CD8-positive, alpha-beta memory T cell (primary cell): ENCODE measurements at places on chromosomes 5 and 9. TPM values are rescaled to one million over a fixed set of nuclear protein-coding genes. Genes with fewer than 3 reads are reported as not detected.

GRCh38 chr9:131404581-131404980 is 10.7 kb downstream of the PRRC2B start:
- DNase-seq, result no peak
- no peaks in the 10 kb centered on the region for H3K36me3 ChIP-seq
- H3K27ac ChIP-seq, result no peak overlapping the region
- peaks cover 93% of the 10 kb centered on the region for H3K4me1 ChIP-seq
- H3K4me3 ChIP-seq, result peak overlapping the region; percentile 33

MINAR2 gene
- not detected for polyA plus RNA-seq

MAMDC2 gene
- polyA plus RNA-seq, result 0.10 TPM

CD180 gene
- polyA plus RNA-seq, result not detected

- peaks cover 4% of the 10 kb centered on the region for H3K27me3 ChIP-seq
- no peaks in the 10 kb centered on the region for H3K4me1 ChIP-seq
These were observed 90.2 kb upstream of the SLC24A2 start for GRCh38 chr9:19879062-19879461.

DNA sequence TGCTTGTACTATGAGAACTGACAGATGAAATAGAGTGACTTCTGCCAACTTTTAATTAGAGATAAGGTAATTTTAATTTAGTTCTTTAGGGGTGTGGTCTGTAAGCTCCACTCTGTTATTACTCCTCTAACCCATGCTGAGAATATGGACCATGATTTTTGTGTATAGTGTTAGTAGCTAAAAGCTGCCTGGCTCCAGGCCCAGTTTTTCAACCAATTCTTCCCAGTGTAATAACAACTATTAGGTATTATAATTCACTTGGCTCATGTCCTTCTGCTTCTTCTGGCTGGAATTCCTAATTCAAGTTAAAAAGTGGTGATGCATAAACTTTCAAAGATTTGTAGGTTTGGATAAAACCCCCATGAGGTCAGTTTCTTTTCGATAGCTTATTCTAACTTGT is 216.3 kb downstream of the ISL1 start:
- H3K27me3 ChIP-seq, result no peaks in the 10 kb centered on the region
- DNase-seq, result no peak
- no peaks in the 10 kb centered on the region for H3K36me3 ChIP-seq
- H3K27ac ChIP-seq, result no peak overlapping the region

ENDOG gene
- polyA plus RNA-seq, result 29.6 TPM

DNA sequence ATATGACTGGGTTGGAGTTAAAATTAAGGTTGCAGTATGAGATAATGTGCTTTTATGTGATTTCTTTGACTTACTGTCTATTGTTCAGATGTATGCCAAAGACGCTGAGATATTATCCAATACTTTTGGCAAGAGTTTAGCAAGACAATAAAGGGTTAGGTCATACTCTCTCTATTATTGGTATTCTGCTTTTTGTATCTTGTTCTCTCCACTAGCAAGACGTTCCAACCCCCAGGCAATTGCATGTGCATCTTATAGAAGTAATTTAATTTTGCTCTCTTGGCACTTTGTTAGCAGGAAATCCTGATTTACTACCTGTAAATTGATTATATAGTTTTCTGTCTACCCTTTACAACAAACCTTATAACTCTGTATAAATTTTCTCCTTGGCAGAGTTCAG is 1093.6 kb downstream of the CDH9 start:
- no peaks in the 10 kb centered on the region for H3K36me3 ChIP-seq
- no peaks in the 10 kb centered on the region for H3K4me1 ChIP-seq
- H3K27ac ChIP-seq, result no peak overlapping the region
- H3K4me3 ChIP-seq, result no peak overlapping the region

DNA sequence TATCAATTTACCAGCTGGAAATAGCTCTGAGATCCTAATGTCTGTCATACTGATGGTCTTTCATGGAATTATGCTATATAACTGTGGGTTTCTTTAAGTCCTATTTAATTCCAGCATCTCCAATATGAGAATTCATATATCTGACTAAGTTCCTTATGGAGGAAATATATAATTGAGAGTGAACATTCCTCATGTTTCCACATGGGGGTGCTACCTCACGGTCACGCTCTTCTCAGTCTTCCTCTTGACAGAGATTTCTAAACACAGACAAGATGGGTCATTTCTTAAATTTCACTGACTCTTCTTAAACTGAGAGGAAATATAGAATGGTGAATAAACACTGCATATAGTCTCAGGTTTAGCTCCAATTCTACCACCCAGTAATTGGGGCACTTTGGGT is 212.1 kb downstream of the SLF1 start:
- no peak for DNase-seq
- no peak overlapping the region for H3K27ac ChIP-seq
- H3K27me3 ChIP-seq, result no peaks in the 10 kb centered on the region
- no peak overlapping the region for H3K4me3 ChIP-seq
- no peaks in the 10 kb centered on the region for H3K4me1 ChIP-seq

GRCh38 chr5:179530069-179530998 is 20.0 kb upstream of the RUFY1 start:
- peak overlapping the region; percentile 59 for H3K4me3 ChIP-seq
- H3K27ac ChIP-seq, result no peak overlapping the region
- peak; percentile 44 for DNase-seq
- H3K4me1 ChIP-seq, result no peaks in the 10 kb centered on the region

- no peaks in the 10 kb centered on the region for H3K36me3 ChIP-seq
- peak; percentile 42 for DNase-seq
- peak overlapping the region; percentile 24 for H3K27ac ChIP-seq
- H3K4me3 ChIP-seq, result no peak overlapping the region
These were observed 20.4 kb downstream of the ERGIC1 start for GRCh38 chr5:172854451-172854871.

DNA sequence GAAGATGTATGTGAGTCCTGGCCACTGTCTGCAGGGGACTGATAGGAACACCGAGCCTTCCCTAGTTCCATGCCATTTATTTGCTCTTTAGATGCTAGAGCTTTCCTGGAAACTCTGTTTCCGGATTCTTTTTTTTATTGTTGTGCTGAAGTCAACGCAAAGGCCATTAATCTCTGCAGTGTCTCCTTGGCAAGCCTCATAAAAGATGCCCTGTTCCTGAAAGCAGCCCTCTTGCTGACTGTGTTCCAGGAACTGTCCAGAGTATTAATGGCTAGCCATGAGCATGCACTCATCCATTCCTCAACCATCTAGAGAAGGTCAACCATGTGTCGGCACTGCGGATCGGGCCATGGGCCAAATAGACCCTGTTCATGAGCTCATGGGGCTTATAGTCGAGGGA is 42.9 kb upstream of the SMAD5 start:
- no peak overlapping the region for H3K27ac ChIP-seq
- no peaks in the 10 kb centered on the region for H3K36me3 ChIP-seq
- H3K4me3 ChIP-seq, result no peak overlapping the region
- H3K27me3 ChIP-seq, result no peaks in the 10 kb centered on the region

GRCh38 chr9:19728101-19728500 is 60.7 kb downstream of the SLC24A2 start:
- no peak overlapping the region for H3K4me3 ChIP-seq
- no peaks in the 10 kb centered on the region for H3K27me3 ChIP-seq
- no peak for DNase-seq
- H3K27ac ChIP-seq, result no peak overlapping the region
- H3K36me3 ChIP-seq, result no peaks in the 10 kb centered on the region

GRCh38 chr5:96997265-96997859 is 61.5 kb downstream of the LNPEP start:
- H3K36me3 ChIP-seq, result peaks cover 28% of the 10 kb centered on the region
- H3K4me3 ChIP-seq, result no peak overlapping the region
- no peaks in the 10 kb centered on the region for H3K4me1 ChIP-seq
- DNase-seq, result no peak

ASPN gene
- not detected for polyA plus RNA-seq

DNA sequence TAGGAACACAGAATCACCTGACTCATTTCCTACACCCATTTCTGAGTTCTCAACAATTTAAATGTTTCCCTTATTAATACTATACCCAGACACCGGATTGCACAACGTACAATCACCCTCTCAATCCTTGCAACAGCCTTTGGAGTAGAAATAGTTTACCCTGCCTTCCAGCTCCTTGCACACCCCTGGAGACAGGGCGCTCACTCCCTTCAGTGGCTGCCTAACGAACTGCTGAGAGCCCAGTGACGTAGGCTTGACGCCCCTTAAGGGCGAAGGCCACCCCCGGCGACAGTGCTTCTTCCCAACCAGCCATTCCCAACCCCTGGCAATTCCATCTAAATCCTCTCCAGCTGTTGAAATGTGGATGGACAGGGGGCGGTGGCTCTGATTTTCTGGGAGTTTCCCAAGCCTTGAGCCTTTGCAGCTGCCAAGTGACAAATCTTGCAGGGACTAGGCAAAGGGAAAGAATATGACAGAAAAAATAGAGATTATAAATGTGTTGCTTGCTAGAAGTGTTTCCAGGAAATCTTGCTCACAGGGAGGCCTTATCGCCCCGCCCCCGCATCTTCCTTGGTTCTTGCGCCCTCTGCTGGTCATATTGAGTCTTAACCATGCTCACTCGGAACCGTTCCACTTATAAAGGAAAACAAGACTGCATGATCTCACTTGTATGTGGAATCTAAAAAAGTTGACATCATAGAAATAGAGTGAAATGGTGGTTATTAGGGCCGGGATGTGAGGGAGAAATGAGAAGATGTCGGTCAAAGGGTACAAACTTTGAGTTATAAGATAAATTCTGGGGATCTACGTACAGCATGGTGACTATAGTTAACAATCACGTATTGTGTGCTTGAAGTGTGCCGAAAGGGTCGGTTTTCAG is 7.6 kb upstream of the BARX1 start:
- no peaks in the 10 kb centered on the region for H3K36me3 ChIP-seq
- peak; percentile 82 for DNase-seq
- H3K27ac ChIP-seq, result no peak overlapping the region

DNA sequence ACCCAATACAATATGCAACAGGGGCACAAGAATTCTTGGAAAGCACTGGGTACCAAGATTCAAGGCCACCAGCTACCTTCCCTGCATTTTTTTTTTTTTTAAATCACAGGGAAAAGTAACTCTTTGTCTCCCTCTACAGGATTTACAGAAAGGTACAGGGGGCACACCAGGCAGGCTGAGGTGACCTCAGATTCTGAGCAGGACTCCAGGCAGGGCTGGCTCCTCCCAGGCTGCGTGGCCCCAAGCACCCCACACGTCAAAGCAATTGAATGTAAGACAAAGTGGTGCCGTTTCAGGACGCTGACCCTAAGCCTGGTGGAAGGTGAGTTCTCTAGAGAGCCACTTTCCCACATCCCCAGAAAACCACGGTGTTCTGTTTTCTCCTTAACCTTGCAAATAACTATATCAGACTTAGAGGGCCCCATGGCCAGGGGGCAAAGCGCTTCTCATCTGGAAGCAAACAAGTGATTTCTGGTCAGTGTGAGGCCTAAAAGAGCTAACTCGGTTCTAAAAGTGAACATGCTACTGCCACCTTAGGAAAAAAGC is 222.6 kb downstream of the ROR2 start:
- no peak for DNase-seq
- H3K36me3 ChIP-seq, result no peaks in the 10 kb centered on the region
- H3K4me1 ChIP-seq, result no peaks in the 10 kb centered on the region
- H3K27me3 ChIP-seq, result no peaks in the 10 kb centered on the region
- H3K4me3 ChIP-seq, result no peak overlapping the region

DNA sequence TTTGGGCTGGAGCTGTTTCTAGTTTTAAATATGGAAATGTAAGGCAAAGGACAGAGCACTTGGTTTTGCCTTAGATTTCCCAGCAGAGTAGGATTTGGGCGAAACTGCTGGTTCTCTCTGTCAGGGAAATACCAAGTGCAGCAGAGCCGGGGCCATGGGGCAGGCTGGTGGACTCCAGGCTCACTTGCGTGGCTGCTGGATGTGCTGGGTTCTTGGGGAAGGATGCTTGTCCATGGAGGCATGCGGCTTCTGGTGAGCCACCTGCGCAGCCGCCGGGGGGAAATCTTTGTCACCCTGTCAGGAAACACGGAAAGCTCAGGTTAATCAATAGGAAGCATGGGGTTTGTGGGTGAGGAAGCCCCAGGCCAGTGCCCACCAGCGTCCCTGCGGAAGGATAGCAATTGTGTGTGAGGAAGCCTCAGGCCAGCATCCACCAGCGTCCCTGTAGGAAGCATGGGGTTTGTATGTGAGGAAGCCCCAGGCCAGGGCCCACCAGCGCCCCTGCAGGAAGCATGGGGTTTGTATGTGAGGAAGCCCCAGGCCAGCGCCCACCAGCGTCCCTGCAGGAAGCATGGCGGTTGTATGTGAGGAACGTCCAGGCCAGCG is 80.1 kb downstream of the DAP start:
- H3K27me3 ChIP-seq, result no peaks in the 10 kb centered on the region
- H3K4me1 ChIP-seq, result no peaks in the 10 kb centered on the region
- peaks cover 13% of the 10 kb centered on the region for H3K36me3 ChIP-seq
- no peak for DNase-seq
- no peak overlapping the region for H3K4me3 ChIP-seq
- no peak overlapping the region for H3K27ac ChIP-seq

CTSV gene
- not detected for polyA plus RNA-seq

DNA sequence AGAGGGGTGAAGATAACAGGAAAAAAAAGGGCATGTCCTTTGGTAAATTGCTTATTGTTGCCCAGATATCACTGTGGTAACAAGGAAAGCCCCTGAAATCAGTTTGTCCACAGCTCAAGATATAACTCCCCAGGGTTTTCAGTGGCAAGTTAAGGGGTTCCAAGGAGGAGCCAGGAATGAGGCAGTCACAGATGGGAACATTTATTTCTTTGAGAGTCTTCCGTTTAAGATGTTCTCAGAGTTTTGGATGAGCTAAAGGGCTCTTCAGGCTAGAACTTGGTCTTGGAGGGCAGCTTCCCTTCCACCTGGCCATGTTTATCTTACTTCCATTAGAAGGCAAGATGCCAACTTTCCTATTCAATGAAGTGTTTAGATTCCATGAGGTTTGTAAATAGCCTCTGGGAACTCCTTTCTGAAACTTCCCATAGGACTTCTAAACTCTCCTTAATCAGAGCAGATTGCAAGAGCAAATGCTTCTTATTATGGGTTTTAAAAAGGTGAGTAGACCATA is 277.6 kb upstream of the TNC start:
- H3K36me3 ChIP-seq, result no peaks in the 10 kb centered on the region
- H3K4me1 ChIP-seq, result no peaks in the 10 kb centered on the region

DNA sequence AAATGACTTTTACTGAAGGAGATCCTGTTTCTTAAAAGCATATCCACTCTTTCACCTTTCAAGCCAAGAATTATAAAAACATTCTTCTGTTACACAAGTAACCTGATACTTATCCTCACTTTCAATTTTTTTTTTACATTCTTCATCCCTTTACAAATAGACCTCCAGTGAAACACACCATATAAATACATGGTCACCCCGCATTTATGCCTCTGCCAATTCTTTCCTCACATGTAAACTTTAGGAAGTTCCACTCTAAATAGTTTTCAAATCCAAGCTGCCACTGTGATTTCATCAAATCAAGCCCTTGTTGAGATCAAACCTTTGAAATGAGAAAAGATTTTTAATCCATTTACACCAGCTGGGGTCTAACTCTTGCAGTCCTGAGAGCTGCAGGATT is 40.0 kb downstream of the GAS1 start:
- H3K36me3 ChIP-seq, result no peaks in the 10 kb centered on the region
- peaks cover 7% of the 10 kb centered on the region for H3K27me3 ChIP-seq
- H3K27ac ChIP-seq, result no peak overlapping the region
- H3K4me1 ChIP-seq, result no peaks in the 10 kb centered on the region

RANBP17 gene
- not detected for polyA plus RNA-seq

- DNase-seq, result no peak
- H3K27me3 ChIP-seq, result no peaks in the 10 kb centered on the region
- peaks cover 13% of the 10 kb centered on the region for H3K4me1 ChIP-seq
- peak overlapping the region; percentile 79 for H3K27ac ChIP-seq
- H3K36me3 ChIP-seq, result no peaks in the 10 kb centered on the region
These were observed 714 bp upstream of the CETN3 start for GRCh38 chr5:90410178-90410762.

GRCh38 chr5:151451626-151452520 is 4.5 kb downstream of the SLC36A1 start:
- H3K27me3 ChIP-seq, result no peaks in the 10 kb centered on the region
- H3K4me3 ChIP-seq, result no peak overlapping the region
- no peak overlapping the region for H3K27ac ChIP-seq
- DNase-seq, result no peak
- peaks cover 8% of the 10 kb centered on the region for H3K4me1 ChIP-seq
- H3K36me3 ChIP-seq, result no peaks in the 10 kb centered on the region
